HCEC 1CT (cell line): ENCODE measurements at places on chromosomes 6 and 20.

DNA sequence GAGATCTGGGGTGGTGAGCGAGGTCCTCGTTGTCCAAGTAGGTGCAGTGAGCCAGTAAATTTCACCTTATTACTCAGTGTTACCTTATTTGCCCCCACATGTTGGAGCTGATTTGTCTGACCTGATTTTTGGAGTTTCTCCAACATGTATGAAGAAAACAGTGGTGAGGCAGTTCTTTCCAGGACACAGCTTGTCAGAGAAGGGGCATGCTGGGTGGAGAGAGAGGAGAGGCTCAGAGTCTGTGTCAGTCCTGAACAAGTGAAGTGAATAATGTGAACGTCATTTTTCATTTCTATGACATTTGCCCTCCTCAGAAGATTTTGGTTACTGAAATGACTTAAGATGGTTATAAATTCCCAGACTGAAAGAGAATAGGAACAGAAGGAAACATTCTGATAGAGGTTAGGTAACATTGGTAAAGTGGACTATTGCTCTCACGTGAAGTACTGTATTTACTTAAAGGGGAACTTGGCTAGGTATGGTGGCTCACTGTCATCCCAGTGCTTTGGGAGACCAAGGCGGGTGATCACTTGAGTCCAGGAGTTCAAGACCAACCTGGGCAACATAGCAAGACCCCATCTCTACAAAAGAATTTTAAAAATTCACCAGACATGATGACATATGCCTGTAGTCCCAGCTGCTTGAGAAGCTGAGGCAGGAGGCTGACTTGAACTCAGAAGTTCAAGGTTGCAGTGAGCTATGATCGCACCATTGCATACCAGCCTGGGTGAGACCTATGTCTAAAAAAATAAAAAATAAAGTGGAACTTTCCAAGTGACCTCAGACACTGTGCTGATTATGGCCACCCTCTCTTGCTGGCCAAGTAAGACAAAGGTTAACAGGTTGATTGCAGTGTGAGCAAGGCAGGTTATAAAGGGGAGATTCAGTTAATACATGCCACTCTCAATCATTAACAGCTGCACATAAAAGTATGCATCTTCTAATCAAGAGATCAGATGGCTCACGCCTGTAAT lies 184.3 kb downstream of the EDN1 start:
- no peak for DNase-seq

DNA sequence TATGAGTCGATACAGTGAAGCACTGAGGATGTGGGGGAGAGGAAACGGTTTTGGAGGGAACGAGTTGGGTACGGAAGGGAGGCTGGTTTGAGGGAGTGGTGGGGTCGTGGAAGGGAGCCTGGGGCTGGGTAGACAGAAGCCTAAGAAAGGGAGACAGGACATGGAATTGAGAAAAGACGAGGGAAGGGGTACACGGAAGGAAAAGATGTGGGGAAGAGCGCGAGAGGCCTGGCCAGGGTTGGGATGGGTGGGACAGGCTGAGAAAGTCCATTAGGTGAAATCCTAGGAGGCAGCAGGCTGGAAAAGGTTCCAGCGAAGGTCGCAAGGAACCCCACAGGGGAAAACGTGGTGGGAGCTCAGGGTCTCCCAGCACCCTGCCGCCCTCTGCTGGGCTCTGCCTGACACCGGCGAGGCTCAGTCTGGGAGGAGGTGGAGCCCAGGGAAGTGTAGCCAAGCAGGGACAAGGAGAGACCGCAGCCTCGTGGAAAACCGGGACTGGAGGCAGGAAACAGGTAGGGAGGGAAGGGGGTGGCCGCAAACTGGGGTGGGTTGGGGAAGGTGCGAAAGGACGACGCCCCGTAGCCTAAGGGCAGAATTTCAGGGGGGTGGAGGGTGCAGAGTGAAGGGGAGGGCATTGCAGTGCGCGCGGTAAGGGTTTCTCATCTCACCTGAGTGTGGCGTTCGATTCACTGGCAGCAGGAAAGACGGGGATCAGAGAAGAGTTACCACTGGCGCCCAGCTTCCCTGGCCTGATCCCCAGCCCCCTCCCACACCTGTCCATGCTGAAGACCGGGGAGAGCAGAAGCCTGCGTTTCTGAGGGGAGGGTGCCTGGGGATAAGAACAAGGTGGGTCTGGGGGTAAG lies 4.3 kb downstream of the GABBR1 start:
- DNase-seq = peak; percentile 82

DNA sequence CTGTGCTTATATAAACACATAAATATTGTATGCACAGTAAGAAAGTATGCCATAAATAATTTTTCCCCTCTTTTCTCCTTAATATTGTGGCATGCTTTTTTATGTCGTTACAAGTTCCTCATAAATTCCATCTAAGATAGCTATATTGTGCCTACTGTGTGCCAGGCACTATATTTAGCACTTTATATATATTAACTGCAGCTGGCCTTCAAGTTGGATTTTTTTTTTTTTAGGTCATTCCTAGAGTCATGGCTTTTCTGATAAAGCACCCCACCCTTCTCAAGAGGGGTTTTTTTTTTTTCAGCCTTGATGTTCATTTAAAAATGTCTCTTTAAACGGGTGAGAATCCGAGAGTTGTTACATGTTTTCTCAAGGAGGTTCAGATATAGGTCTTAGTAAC lies 42.8 kb upstream of the RNF8 start:
- no peak for DNase-seq

GRCh38 chr6:70636596-70636995 lies 31.1 kb upstream of the SMAP1 start:
- DNase-seq = no peak

GRCh38 chr6:12403947-12404647 lies 113.9 kb downstream of the EDN1 start:
- peak; percentile 71 for DNase-seq

DNA sequence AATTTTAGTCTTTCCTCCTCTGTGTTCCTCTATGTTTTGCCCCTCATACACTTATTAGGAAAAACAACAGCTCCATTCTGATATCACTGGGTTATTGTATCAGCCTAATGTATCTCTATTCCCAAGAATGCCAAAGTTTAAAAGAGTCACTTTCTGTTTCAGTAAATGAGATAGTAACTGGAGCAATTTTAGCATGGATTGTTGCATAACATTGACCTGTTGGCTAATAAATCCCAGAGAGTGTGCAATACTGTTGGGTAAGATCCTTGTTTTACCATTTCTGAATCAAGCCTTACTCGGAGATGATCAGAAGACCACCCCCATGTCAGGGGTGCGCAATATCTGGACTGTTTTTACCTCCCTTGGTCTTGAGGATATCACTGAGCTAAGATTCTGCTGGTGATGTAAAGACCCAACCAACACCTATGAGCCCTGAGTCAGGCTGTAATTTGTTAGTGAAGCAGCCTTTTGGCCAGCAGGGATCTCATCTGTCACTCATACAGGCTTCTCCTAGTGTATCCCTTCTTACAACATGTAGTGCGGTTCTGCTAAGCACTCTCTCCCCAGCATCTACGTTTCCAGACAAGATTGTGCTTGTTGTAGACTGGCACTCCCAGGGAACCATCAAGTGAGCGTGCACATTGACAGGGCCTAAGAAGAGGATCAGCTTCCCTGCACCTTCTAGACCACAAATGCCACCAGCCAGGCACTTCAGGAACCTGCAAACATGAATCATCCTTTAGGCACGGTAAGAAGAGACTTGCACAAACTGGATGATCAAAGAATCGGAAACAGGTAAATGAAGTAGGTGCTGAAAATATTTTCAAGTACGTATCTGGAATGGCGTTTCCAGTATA lies 11.5 kb upstream of the IPCEF1 start:
- DNase-seq = no peak

GRCh38 chr6:148854992-148855391 lies 108.2 kb downstream of the UST start:
- no peak for DNase-seq

- DNase-seq = no peak
Measured at GRCh38 chr20:58694241-58695083, 1.9 kb downstream of the NPEPL1 start.

DNA sequence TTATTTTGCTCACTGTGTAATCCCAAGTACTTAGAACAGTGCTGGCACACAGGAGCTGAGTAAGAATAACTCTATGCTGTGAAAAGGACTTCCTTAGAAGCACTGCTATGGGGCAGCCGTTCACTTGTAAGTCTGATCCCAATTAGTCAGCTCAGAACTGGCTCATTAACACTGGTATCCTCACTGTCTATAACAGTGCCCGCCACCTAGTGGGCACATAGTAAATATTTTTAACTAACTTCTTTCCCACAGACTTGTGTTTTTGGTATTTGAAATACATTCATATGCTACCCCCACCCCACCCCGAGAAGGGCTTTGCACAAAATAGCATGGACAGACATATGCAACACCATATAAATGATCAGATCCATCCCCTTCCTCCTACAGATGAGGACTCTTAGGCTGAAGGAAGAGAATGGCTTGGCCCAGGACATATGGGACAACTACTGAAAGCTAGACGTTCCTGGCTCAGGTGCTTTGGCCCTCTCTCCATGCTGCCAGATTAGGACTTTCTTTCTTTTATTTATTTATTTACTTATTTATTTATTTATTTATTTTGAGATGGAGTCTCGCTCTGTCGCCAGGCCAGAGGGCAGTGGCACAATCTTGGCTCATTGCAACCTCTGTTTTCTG lies 47.1 kb downstream of the DST start:
- DNase-seq = peak; percentile 52

DNA sequence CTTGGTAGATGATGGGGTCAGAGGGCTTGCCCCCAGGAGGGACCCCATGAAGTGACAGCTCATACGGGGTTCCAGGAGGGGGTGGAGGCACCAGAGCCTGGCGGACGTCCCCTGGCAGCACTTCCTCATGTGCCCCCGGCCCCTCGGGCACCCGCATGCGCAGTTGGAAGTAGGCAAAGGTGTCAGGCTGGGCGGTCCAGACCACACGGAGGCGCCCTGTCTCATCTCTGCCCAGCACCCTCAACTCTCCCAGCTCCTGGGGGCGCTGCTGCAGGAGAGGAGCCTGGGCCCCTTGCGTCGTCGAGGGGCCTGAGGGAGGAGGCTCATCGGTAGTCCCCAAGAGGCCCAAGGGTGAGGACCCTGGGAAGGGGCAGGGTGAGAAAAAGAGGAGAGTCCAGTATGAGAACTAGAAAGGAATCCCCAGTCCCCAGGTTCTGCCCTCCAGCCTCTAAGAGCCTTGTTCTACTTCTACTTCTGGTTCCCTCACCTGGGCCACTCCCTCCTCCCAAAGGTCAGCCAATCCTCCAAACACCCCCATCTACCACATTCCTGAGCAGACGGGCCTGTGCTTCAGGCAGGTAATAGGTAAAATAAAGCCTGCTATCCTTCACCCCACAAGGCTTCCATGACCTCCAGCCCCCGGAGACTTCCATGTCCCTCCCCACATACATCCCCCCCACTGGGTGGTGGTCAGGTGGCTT lies 23.2 kb downstream of the TNXB start:
- DNase-seq = no peak

DNA sequence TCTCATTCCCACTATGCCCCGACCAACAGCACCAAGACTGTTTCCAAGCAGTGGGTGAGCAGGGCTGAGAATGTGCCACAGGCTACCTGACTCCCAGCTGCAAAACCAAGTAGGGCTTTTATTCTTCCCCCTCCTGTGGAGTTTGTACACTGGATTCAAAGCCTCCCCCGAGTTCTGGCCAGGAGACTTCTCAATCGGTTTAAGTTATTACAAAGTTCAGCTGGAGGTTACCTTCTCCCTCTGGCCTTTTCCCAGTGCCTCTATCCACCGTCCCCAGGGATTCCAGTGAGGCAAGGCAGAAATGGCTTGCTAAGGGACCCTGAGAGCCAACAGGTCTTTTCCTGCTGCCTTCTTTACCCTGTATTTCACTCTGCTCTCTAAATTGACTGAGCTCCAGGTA lies 217.0 kb downstream of the ADGRG6 start:
- no peak for DNase-seq

GRCh38 chr6:49550492-49551077 lies at the start of gene C6orf141:
Gene C6orf141, plus strand, starts transcription at chr6:49550668. Its CDS starts 125 bp downstream, at chr6:49550793.
- peak; percentile 48 for DNase-seq

DNA sequence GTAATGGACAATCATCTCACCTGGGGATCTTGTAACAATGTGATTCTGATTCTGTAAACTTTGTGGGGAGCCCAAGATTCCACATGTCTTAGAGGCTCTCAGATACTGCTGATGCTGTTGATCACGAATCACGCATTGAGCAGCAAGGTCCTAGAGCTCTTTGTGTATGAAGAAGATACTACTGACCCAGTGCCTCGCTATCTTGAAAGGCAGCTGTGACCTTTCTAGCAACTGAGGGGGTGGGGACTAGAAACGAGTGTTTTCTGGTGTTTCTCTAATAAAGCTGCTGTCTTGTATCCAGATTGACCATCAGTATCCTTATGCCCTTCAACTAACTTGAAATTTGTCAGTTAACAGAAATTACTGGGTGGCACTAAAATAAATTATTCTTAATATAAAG lies 142.9 kb downstream of the MTHFD1L start:
- DNase-seq = no peak

DNA sequence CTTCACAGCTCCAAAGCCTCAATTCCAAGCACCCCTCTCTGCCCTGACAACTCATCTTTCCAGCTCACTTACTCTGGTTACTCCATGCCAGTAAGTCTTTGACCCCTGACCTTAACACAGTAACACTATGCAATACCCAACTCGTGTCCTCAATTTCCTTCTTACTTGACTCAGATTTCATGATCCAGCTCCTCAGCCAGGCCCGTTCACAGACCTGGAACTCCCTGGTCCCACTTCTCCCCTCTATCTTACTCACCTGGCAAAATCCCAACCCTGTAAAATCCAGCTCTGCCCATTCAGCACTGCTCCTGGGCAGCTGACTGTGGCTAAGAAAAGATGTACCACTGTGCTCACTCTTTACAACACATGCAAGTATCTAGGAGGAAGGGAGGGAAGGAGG lies 7.9 kb downstream of the GNL1 start:
- DNase-seq = peak; percentile 68

GRCh38 chr6:18976091-18976490 lies 588.9 kb downstream of the RNF144B start:
- DNase-seq = no peak

DNA sequence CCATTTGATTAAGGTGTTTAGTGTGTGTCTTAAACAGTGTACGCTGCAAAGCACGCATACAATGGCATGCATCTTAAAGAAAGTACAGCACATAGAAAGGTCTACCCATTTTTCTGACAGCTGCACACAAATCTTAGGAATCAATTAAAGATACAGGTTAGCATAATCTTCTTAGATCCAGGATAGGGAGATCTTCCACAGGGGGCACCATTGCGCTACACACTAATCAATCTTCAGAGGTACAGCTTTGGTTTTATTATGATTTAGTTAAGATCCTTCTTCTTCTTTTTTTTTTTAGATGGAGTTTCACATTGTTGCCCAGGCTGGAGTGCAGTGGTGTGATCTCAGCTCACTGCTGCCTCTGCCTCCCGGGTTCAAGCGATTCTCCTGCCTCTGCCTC lies 63.7 kb upstream of the BEND3 start:
- peak; percentile 14 for DNase-seq

- DNase-seq = no peak
Measured at GRCh38 chr6:106522562-106523250, 106.6 kb downstream of the RTN4IP1 start.

DNA sequence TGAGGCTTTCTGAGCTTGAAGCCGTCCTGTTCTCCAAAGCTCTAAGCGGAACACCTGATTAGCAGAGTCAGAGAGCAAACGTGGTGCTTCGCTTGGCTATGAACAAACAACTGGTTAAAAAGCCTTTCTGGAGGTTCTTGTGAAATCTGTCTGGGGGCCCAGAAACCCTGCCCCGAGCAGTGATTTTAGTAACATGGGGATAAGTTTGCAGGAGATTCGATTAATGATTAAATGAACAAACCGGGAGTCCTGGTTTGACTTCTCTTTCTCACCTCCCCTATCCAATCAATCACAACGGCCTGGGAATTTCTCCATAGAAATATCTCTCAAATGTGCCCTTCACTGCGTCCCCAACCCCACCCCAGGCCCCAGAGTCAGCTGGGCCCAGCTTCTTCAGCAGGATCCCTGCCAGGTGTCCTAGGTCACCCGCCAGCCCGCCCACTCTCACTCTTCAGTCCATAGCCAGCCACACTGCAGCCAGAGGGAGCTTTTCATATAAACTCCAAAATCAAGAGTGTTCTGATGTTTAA lies 43.6 kb downstream of the ZDHHC14 start:
- no peak for DNase-seq
